Brain pericyte (primary cell): ENCODE measurements at places on chromosomes 12 and 14.
A peak's percentile ranks its signal among the peaks of the same experiment; 100 is the strongest.

GRCh38 chr12:66050610-66051009, 79.9 kb downstream of the LLPH start:
- DNase-seq, result no peak

- no peak for DNase-seq
Observed at GRCh38 chr12:54159140-54159539, 29.6 kb downstream of the SMUG1 start.

DNA sequence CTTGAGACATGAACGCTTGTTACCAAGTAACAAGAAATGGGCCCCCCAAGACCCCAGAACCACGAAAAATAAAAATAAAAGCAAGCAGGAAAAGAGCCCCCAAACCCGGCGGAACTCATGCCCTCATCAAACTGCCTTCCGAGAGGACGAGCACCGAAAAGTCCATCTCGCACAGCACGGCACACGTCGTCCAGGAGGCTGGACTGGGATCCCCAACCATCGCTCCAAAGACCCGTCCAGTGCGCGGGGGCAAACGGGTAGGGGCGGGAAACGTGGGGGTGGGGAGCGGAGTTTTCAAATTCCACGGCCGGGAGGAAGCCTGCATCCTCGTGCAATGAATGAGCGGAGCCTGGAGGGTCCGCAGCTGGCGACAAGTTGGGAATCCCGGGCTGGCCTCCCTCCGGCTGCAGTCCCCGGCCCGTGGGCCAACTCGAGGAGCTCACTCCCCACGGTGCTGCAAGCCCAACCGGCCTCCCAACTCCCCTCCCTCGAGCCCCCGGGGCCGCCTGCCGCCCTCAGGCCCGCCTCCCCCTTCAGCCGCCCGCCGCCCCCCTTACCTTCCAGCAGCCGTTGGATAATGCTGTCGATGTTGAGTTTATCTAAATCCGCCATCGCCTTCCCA, 484 bp downstream of the PPP1CC start:
- no peak for DNase-seq

DNA sequence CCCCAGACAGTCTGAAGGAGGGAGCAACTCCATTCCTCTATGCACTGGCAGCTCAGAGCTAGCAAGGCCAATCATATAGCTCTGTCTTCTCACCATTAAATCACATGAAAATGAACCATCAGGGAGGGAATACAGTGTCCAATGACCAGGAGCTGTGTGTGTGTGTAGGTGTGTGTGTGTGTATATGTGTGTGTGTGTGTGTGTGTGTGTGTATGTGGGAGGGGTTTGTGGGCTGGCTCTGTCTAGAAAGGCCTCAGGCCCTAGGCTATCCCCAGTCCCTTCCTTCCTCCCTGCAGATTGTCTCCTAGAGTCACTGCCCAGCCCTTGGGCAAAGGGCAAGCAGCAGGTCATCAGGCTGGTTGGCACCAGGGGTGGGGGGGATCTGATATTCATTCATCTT, 5.7 kb upstream of the SUSD6 start:
- DNase-seq, result no peak

- DNase-seq, result no peak
Observed at GRCh38 chr14:92987713-92988510, 65.0 kb downstream of the CHGA start.

GRCh38 chr12:11461433-11461832, 66.1 kb upstream of the PRB2 start:
- DNase-seq, result no peak

DNA sequence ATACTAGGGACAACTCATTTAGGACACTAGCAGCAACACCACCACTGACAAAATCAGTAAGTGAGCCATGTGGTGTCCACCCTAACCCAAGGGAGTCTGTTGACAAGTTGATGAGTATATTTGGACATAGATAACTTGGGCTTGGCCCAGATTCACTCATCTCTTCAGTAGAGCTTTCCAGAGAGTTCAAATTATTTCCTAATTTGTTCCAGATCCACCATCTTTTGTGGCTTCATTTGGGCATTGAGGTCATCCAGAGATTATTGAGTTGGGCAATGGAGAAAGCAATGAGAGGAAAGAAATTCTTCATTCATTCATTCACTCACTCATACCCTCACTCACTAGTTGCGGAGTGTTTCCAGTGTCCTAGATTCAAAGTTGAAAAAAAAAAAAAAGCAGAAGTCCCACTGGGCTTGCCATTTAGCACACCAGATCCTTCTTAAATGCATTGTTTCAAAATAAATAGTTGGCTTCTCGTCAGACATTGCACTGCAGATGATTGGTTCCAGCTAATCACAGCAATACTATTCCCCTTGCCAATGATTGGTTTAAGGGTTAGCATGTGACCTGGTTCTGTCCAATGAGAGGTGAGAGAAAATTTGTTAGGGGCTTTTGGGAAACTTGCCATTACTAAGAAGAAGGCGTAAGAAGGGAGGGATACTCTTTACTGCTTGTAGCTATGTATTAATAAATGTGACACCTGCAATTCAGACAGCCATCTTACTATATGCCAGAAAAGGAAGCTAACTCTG, 31.8 kb upstream of the WSCD2 start:
- DNase-seq, result no peak

DNA sequence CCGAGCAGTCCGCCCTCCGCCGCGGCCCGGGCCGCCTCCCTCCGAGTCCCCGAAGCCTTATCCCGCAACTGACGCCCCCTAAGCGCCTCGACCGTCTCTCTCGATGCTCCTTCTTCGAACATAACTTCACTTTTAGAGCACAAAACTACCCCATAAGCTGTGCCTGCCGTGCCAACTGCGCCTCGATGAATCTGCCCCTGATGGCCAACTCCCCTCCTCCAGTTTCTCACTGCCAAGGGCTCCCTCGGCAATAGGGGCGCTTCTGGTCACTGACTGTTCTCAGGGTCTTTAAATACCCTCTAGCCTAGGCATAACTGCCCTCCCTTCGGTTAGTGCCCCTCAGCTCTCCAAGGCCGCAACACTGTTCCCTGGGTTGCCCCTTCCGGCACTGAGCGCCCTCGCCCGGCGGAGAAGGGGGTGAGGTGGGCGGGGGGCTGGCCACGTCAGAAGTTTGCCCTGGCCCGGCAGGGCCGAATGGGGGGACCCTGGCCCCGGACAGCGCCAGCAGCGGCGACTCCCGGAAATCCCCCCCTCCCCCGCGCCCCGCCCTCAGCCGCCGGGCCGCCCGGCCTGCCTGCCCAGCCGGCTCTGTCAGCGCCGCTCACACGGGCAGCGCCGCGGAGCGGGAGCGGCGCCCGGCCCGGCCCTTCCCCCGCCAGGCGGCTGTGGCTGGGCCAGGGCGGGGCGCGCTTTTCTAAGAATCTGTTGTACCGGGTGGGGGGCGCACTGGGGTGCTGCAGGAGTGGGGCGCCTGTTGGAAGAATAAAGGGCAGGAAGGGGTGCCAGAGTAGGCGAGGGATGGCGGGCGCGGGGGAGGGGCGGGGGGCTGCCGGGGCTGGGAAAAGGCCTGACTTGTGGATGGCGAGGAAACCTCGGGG, 10.6 kb downstream of the RARG start:
- DNase-seq, result no peak

DNA sequence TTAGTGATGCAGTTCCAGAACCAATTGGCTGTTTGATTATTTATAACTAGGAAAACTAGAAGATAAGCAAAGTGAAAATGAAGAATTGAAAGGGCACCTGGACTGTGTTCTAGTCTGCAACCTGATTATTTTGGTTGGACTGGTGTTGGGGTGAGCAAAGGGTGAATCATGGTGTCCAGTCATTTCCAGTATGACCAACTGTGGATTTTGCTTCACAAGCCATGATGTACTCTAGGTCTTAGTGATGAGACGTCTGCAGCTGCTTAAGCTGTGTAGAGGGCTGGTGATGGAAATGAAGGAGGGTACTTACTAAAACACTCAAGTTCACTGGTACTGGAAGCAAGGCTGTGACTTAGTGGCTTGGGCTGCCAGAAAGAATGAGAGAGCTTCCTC, 193.2 kb upstream of the FRMD6 start:
- no peak for DNase-seq

DNA sequence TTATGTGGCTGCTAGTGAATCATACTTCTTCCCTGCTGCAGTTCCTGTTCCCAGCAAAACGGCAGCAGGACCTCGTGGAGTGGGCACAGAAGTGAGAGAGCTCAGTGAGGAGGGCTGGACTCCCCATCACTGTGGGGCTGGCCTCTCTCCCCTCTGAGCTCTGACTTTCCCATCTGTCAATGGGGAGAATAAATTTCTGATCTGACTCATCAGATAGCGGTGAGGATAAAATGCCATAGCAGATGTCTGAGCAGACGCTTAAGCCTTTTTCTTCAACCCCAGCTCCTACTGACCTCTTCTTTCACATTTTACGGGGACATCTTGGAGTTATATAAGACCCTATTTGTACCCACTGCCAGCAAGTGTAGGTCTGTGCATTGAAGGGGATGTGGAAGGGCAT, 116.6 kb downstream of the CRACR2A start:
- no peak for DNase-seq

DNA sequence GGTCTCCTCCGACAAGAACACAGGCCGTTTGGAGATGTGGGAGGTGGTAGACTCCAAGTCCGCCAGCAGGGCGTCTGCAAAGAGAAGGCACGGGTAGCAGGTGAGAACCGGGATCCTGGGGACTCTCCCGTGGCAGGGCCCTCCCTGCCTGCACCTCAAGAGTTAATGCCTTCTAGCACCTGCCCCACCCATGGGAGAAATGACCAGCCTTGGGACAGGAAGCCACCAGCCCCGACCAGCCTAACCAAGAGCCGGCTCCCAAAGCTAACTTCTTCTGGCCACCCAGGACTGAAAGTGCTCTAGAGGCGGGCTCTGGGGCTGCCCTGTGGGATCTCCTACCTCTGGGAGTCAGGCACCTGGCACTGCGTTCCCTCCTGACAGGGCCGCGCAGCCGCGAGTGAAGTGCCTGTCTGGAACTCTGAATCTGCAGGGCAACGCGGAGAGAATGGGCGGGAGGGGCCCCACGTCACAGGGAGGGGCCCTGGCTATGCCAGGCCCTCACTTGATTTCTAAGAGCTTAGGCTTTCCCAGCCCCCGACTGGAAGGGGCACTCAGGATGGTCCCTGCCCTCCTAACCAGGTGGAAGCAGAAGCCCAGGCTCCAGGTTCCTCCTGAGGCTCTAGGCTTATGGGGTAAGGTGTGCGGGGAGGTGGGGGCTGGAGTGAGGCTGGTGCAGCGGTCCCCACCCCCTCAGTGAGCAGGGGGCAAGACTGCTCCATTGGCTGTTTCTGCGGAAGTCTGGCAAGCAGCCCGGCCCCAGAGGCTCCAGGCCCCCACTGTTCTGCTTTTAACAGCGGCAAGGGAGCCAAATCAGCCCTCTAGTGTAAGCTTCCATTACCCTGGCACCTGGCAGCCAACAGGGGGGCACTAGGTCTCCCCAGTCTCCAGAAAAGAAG, 23.6 kb upstream of the RPLP0 start:
- DNase-seq, result no peak

- no peak for DNase-seq
Observed at GRCh38 chr12:65414526-65414925, 136.0 kb downstream of the MSRB3 start.

DNA sequence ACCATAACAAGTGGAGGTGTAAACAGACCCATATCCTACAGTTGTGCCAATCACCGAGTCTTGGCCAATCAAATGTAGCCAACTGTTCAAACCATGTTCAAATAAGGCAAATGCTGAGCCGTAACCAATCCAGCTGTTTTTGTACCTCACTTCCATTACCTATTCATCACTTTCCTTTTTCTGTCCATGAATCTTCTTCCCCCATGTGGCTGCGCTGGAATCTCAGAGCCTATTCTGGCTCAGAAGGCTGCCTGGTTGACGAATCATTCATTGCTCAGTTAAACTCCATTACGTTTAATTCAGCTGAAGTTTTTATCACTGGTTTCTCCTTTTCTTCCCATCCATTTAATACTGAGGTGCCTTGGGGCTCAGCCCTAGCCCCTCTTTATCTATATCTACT, 71.1 kb downstream of the TBC1D30 start:
- DNase-seq, result no peak

DNA sequence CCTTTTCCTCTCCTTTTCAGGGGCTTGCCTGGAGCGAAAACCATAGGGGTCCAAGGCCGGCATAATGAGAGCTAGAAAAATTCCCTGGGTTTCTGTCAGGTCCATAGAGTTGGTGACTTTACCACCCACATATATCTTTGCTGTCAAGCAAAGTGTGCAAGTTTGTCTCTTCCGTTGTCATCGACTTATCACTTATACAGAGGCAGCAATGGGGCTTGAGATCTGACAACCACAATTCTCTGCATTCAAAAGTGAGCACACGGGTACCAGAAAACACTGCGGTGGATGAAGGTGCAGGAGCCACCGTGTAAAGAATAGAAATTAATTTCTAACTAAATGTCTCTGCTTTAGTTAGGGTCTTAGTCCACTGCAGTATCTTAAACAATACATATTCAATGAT, 162.3 kb downstream of the DAD1 start:
- DNase-seq, result no peak

DNA sequence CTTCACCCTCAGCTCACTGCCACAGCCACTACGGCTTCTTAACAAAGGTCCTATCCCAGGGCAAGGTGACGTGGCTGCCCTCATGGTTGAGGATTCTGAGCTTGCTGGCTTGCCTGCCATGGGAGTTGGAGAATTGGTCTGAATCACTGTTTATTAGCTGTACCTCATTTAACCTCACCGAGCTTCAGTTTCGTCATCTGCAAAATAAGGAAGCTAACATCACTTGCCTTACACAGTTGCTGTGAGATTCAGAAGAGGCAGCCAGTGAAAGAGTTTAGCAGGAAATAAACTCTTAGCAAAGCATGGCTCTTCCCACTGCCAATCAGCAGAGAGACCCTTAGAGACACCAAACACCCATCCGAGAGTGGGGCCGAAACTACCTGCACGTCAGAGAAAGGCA, 90.1 kb upstream of the KCNA1 start:
- no peak for DNase-seq

GRCh38 chr14:44030831-44031383, 476.2 kb downstream of the FSCB start:
- DNase-seq, result no peak

- DNase-seq, result no peak
Observed at GRCh38 chr14:38989922-38990546, 113.0 kb downstream of the SEC23A start.

GRCh38 chr14:33510063-33510481, 440.8 kb downstream of the EGLN3 start:
- DNase-seq, result peak; percentile 78

GRCh38 chr14:101734246-101734847, 27.2 kb upstream of the PPP2R5C start:
- no peak for DNase-seq

DNA sequence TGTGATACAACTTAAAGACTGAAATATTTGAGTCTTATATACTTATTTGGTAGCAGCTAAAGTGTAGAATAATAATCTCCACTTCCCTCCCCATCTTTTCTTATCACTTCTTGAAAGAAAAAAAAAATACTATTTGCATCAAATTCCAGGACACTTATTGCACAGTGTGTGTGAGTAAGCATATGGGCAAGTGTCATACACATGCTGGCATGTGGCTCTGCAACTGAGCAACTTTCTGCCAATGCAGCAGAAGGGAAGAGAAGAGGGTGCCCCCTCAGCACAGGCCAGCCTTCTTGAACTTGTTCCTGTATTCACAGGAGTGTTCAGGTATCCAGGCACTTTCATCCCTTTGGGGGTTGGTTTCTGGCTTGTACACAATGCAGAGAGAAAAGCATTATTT, 145.8 kb downstream of the CPNE8 start:
- no peak for DNase-seq

GRCh38 chr14:75079521-75079920, 10.1 kb downstream of the ZC2HC1C start:
- DNase-seq, result no peak
